ENCODE measurements at places on chromosomes 2 and 18.

DNA sequence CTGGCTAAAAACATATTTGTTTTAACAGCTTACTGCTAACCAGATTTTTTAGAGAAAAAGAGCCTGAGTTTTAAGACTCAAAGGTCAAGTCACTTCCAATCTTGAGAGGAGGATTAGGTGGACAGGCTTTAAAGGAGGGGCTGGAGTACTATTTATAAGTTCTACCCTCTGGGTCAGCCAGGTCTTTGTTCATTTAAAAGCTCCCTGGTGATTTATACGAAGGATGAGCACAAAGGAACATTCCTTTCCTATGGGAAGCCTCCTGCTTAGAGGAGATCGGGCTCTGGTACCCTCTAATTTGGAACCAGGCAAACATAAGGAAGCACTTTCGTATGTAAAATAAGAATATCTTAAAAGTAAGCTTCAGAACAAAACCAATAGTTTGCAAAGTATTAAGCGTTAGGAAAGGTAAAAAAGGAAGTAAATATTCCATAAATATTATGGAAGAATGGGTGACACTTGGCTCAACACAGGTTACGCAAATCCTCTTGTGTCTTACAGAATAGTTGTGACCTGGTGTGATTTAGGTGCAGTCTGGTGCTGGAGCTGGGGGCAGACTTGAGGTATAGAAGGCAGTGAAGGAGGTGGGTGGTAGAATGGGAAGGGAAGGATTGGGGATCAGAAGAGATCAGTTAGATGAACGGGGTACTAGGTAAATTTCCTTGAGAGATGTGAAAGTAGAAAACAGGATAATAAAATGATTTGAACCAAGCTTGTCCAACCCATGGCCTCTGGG is 35.6 kb downstream of the PDE6D start:
- DNase-seq: no peak

GRCh38 chr2:136098441-136098840 is 19.5 kb downstream of the CXCR4 start:
- peak; percentile 71 for DNase-seq

DNA sequence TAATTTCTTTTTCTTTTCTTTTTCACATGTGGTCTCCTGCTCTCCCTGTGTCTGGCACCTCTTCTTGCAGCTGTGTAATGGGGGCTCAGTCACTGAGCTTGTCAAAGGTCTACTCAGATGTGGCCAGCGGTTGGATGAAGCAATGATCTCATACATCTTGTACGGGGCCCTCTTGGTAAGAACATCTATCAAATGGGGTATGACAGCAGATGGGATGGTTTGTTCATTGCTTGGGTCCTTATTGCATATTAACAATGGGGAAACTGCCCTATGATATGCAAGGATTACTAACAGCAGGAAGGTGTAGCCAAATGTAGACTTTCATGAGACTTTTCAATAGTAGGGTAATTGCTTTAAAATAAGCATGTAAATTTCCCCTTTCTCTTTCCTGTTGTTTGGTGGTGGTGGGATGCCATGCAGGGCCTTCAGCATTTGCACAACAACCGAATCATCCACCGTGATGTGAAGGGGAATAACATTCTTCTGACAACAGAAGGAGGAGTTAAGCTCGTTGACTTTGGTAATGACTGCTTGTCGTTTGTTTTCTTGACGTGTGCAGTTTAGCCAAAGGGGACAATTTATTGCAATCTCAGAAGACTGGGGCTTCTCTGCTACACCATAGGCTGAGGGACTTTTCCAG is 36.5 kb downstream of the MYO3B start:
- DNase-seq: no peak

DNA sequence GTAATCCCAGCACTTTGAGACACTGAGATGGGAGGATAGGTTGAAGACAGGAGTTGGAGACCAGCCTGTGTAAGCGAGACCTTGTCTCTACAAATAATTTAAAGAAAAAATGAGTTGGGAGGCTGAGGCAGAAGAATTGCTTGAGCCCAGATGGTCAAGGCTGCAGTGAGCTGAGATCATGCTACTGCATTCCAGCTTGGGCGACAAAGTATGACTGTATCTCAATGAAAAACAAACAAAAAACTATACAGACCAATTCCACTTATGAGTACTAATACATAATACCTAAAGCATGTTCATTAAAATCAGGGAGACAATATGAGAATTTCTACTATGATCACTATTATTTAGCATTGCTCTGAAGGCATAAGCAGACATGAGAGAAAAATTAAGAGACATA is 12.6 kb downstream of the RNF149 start:
- no peak for DNase-seq

DNA sequence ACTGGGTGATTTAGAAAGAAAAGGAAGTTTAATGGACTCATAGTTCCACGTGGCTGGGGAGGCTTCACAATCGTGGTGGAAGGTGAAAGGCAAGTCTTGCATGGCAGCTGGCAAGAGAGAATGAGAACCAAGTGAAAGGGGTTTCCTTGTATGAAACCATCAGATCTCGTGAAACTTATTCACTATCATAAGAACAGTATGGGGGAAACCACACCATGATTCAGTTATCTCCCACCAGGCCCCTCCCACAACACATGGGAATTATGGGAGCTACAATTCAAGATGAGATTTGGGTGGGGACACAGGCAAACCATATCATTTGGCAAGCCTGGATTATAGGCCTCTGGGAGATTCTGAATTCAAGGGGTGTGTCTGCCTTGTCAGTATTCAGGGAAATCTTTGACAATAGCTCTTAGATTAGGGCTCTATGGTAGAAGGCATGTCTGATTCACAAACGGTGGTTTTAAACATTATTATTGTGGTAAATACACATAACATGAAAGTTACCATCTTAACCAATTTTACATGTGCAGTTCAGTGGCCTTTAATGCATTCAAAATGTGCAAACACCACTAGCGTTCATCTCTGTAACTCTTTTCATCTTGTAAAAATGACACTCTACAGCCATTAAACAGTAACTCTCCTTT is 15.3 kb upstream of the PLB1 start:
- DNase-seq: peak; percentile 18

- no peak for DNase-seq
These were observed 108.4 kb upstream of the ITGB6 start for GRCh38 chr2:160308476-160308875.

GRCh38 chr18:48956356-48956755 is 5.6 kb upstream of the SMAD7 start:
- DNase-seq: no peak

DNA sequence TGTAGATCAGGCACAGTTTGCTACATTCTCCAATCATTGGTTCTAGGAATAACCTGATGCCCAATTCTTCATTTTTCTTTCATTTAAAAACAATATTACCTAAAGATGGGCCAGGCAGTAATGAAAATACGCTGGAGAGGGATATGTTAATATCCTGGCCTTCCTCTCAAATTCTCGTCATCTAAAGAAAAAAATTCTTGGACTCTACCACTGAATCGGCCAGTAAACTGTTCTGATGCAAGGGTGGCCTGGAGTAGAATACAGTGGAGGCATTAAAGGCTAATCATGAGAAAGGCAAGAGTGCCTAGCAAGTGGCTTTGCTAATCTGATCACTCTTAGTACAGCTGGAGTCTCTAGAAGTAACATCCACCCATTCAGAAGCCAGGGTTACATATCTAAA is 157.7 kb downstream of the ANTXR1 start:
- DNase-seq: no peak

DNA sequence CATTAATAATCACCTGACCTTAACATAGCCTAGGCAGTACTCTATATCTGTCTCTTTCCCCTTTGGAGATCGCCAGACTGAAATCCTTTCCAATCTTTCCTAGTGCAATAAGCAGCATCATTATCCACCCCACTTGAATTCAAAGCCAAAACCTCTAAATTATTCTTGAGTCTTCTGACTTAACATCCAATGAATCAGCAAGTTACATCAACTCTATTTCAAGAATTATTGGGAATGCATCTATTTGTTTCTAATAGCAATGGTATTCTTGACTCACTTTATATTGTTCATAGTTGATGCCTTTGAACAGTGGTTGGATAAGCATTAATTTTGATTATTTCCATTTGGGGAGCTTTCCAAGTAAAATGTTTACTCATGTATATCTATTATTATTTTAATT is 144.8 kb downstream of the ZNF804A start:
- DNase-seq: no peak

GRCh38 chr2:166766220-166766619 is 122.1 kb upstream of the XIRP2 start:
- no peak for DNase-seq

DNA sequence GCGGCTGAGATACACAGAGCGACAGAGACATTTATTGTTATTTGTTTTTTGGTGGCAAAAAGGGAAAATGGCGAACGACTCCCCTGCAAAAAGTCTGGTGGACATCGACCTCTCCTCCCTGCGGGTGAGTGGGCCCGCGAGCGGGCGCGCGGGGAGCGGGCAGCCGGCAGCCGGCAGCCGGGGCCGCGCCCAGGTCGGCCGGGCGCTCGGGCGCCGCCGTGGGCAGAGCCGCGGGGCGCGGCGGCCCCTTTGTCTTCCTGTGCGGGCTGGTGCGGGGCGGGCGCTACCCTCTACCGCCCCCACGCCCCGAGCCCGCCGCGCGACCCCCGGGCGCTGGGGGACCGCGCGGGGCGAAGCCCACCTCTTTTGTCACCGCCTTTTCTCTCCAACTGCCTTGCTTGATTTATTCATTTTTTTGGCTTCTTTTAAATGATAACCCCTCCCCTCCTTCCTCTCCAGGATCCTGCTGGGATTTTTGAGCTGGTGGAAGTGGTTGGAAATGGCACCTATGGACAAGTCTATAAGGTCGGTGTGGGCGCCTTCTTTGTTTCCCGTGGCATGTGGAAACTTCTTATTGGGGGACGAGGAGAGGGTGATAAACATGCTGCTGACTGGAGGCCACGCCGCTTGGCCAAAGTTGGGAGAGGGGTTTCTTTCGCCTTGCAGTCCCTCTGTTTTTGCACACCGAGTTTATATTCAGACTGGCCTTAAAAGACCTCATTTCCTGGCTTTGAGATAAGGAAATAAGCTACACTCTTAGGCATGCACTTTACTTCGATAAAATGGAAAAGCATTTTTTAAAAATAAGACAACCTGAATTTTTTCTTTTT is 722 bp downstream of the MAP4K4 start:
- DNase-seq: peak; percentile 11

GRCh38 chr18:36265015-36265414 is 32.5 kb upstream of the FHOD3 start:
- no peak for DNase-seq

DNA sequence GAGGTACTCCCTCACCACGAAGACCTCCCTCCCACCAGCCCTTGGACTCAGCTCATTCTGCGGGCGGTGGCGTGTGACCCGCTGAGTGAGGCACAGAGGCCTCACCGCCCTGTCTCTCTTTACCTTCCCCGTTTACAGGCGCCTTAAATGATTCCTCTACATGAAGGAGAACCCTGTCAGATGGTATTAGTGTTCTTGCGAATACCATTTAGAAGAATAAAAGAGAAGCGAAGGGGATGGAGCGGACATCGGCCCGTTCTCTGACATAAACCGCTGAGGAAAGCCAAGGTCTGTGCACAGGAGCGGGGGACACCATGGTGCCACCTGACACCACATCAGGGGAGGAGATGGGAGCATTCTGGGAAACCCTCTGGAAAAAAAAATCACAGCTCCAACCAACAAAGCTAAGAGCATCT is 179.8 kb downstream of the HDAC4 start:
- DNase-seq: no peak

GRCh38 chr2:206797376-206797775 is 32.0 kb downstream of the FASTKD2 start:
- DNase-seq: no peak

DNA sequence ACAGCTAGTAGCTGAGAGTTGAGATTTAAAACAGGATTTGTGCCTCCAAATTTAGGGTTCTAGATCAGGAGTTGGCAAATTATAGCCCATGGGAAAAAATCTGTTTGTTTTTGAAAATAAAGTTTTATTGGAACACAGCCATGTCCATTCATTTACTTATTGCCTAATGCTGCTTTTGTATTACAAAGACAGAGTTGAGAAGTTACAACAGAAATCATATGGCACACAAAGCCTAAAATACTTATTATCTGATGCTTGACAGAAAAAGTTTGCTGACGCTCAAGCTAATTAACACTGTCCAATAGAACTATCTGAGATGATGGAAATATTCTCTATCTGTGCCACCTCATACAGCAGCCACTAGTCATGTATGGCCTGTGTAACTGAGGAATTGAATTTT is 229.1 kb upstream of the RASGRP3 start:
- no peak for DNase-seq

DNA sequence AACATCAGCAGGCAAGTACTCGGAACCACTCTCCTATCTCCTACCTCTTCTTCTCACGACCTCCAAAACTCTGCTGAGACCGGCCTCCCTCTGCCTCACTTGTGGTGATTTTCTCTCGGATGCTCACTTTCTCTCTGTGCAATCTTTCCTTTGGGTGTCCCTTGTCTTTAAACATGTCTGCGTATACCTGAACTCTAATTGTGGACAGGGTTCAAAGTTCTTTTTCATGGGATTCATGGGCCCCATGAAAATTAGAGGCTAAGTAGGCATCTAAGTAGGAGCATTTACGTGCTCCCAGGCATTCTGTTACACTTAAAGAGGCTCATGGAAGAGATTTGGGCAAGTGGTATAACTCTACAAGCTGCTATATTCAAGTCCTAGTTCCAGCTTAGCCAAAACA is 2.1 kb upstream of the PPP1CB start:
- no peak for DNase-seq

- no peak for DNase-seq
These were observed 13.4 kb downstream of the PARD6G start for GRCh38 chr18:80233899-80234298.

- no peak for DNase-seq
These were observed 13.1 kb upstream of the MC4R start for GRCh38 chr18:60385693-60386092.

DNA sequence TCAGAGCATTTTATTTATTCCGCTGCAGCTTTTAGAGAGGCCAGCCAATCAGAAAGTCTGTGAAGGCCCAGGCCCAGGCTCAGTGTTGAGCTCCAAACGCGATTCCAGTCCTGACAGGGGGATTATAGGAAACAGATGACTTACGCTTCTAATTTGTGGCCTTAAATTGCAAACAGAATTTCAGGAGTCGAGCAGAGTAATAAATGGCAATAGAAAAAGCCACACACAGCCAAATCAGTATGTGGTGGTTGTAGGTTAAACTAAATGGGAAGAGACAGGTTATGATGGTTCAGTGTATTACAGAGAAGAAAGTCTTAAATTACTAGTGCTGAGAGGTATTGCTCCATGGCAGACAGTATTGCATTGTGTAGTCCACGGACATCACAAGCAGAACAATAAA is 131.0 kb upstream of the ZEB2 start:
- DNase-seq: no peak

DNA sequence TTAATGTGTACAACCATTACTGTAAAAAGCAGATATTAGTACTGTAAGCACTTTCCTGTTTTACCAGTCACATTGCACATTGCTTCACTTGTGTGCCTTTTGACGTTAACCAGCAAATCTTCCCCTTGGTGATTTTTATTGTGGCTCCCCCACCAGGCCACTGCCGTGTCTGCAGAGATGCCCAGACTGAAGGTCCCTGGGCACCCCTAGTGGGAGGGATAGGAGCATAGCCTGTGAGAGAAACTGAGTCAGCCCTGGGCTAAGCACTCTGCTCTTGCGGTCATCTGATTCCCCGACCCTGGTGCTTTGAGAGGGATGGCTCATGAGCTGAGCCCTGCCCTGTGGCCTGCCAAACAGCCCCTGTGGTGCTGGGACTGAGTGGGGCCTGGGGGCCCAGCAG is 73.4 kb downstream of the INPP4A start:
- DNase-seq: peak; percentile 82

Data from inflammatory macrophage (primary cell).